HCEC 1CT (cell line): ENCODE measurements at places on chromosomes 3 and 15.

GRCh38 chr15:53389271-53390037 lies 370.0 kb downstream of the WDR72 start:
- DNase-seq: no peak

DNA sequence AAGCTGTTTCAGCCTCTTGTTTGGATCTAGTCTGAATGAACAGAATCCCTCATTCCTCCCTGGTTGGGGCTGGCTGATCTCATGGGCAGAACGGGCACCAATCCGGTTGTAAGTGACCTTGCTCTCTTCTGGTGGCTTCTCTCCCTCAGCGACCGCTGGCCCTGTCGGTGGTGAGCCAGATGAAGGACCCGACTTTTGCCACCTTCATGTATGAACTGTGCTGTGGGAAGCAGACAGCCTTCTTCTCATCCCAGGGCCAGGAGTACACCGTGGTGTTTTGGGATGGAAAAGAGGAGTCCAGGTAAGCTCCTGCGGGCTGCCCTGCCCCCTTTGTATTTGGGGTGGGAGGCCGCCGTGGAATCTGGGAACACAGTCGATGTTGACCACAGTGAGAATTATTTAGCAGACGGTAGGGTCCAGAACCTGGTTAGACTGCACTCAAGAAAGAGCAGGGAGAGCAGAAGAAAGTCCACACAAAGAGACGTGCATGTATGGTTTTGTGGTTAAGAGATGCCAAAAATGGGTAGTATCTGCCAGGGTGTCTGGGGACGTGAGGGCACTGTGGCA lies 138.8 kb downstream of the LRRK1 start:
- DNase-seq: no peak

DNA sequence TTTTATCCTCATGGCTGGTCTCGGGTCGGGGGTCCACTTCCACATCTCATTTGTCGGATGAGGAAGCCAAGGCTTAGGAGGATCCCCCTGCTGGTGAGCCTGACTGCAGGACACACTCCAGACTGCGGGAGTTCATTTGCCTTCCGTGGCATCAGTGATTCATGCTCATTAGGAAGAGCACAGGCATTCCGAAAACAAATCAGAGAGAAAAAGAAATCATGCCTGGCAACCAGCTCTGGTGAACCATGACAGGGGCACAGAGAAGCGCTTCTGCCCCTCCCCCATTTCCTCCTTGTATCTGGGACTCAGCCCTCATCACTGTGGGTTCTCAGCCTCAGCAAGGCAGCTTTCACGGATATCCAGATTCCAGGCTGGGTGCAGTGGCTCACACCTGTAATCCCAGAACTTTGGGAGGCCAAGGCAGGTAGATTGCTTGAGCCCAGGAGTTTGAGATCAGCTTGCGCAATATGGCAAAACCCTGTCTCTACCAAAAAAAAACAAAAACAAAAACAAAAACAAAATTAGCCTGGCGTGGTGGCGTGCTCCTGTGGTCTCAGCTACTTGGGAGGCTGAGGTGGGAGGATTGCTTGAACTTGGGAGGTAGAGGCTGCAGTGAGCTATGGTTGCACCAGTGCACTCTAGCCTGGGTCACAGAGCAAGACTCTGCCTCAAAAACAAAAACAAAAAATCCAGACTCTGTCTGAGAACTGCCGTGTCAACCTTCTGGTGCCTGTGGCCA lies 28.4 kb downstream of the IRAK2 start:
- peak; percentile 90 for DNase-seq

GRCh38 chr3:2061360-2061759 lies 37.3 kb upstream of the CNTN4 start:
- no peak for DNase-seq

GRCh38 chr15:37652646-37653417 lies 281.6 kb upstream of the TMCO5A start:
- no peak for DNase-seq

- no peak for DNase-seq
Measured at GRCh38 chr3:109863701-109864100, 526.4 kb upstream of the DPPA4 start.

- no peak for DNase-seq
Measured at GRCh38 chr3:75218577-75218976, 445.6 kb upstream of the FRG2C start.

GRCh38 chr3:38826001-38826400 lies 10.0 kb upstream of the SCN10A start:
- no peak for DNase-seq

- no peak for DNase-seq
Measured at GRCh38 chr3:176275113-176275512, 922.2 kb downstream of the TBL1XR1 start.

DNA sequence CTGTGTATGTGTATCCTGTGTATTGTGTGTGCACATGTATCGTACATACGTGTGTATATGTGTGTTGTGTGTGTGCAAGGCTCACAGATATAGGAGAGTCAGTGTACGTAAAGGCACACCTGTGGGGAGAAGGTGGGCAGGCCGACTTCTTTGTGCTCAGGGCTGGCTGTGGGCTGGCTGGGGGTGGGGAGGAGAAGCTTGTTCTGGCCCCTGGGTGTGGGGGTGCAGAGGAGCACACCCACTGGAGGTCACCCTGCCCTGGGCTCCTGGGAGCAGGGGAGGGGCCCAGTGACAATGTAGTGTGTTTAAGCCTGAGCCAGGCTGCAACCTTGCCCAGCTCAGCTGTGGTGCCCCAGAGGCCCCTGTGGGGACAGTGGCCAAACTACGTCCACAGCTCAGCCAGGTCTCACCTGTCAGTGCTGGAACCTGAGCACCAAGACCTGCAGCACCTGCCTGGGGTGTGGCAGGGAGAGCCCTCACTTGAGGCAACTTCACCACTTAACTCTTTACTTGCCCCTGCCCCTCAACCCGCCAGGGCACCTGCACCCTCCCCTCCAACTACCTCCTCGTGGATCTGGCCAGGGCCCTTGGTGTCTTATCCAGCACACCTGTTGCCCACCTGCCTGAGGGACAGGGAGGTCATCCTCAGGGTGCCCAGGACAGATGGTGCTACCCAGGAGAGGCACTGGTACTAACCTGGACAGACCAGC lies 2.6 kb upstream of the HHATL start:
- no peak for DNase-seq

GRCh38 chr3:174531262-174531982 lies 327.7 kb upstream of the NAALADL2 start:
- no peak for DNase-seq

DNA sequence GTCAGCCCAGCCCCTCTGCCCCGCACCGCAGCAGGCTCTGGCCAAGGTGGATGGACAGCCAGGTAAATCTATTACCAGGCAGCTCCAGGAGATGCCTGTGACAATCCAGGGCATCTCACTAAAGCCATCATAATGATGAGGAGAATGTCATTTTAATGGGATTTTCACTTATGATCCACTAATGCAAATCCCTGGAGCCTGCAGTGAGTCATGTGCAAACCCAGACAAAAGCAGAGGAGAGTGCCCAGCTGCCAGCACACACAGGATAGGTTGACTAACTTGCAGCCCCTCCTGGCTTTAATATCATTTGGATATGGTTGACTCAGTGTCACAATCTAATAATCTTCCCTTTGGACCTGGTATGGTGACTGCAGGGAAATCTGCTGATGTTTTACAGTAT lies 206.9 kb upstream of the TRIM42 start:
- no peak for DNase-seq

DNA sequence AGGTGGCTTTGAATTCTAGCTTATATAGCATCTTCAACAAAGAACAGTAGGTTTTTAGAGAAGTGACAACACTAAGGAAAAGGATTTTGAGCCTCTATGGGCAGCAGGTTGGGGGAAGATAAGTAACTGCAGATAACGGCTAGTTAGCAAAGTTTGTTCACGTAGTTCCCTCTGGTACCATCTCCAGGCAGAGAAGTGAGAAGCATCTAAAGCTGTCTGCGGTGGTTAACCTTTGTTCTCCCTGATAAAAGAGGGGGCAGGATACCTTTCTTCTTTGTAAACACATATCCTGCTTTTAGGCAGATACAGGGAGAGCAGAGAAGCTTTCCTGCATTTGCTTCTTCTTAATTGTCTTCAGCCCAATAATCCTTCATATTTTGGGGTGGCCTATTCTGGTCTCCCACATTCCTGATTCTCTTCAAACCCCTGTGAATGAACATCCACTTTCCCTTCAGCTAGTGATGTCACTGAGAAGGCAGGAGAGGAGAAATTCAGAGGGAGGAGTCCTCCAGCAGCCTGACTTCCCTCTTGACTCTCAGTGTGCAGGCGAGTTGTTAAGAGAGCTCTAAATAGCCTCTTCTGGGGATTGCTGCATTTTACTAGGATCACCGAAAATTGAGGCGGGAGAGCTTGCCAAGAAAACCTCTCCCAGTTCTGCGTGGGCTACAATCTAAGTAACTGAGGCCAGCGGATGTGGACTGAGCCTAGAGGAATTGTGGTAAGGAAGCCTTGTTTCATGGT lies 393.7 kb upstream of the C2CD4B start:
- no peak for DNase-seq

GRCh38 chr15:29682781-29683180 lies 139.5 kb downstream of the TJP1 start:
- DNase-seq: no peak

DNA sequence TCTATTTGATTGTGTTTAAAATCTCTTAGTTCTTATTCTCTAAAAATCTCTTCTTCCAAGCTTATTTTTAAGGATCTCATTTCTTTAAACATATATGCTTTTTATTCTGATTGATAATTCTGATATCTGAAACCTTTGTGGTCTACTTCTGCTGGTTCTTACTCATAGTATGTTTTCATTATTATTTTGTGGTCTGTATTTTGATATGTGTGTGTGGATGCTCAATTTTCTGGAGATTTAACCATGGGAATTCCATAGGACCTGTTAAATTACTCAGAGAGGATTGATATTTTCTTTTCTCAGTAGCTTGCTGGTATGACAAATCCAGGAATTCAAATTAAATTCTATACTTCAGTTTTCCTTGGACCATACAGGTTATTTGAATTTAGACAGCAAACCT lies 14.7 kb upstream of the HHLA2 start:
- DNase-seq: no peak

DNA sequence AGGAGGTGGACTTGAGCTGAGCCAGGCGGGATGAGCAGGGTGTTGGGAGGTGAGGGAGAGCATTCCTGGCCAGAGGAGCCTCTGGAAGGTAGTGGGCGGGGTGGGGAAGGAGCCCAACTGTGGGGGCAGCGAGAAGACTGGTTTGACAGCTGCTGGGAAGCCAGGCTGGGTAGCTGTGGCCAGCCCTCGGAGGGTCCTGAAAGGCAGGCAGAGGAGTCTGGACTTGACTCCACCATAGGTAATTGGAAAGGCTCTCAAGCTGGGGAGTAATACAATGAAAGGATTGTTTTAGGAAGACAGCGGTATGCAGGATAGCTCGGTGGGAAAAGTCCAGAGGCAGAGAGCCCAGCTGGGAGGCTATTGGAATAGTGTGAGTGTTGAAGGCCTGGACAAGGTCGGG lies 17.2 kb downstream of the EPHB3 start:
- no peak for DNase-seq

DNA sequence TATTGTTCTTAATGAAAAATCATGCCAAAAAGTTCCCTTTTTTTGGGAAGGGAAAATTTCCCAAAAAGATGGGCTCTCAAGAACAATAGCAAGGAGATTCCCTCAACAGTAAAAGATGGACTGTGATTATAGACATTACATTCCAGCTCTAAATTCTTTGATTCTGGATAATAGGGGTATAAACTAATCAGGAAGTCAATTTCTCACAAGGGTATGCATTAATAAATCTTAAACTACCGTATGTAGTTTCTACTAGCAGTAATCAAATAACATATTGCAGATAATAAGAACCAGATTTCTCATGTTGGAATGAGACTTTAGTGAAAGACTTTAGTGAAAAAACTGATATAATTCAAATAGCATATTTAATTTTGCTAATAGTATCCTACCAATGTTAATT lies 144.8 kb upstream of the PTPRG start:
- DNase-seq: no peak

DNA sequence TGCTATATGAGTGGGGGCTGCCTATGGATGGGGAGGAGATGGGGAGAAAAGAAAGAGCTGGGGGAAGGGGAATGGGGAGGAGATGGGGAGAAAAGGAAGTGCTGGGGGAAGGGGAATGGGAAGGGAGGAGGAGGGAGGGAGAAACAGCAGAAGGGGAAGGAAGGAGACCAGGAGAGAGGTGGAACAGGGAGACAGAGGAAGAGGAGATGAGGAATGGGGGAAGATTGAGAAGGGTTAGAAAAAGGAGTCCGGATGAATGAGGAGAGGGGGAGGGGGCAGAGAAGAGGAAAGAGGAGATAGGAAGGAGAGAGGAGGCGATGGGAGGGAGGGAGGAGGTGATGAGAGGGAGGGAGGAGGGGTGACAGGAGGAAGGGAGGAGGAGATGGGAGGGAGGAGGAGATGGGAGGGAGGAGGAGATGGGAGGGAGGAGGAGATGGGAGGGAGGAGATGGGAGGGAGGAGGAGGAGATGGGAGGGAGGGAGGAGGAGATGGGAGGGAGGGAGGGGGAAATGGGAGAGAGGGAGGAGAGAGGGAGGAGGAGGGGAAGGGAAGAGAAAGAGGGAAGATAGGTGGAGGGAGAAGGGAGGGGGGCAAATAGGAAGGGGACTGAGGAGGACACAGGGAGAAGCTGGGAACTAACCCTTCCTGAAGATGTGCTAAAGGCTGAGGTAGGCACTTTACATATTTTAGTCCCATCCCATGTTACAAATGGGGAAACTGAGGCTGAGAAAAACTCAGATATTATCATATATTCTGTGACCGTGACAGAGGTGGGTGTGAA lies 6.6 kb upstream of the BCL2L10 start:
- DNase-seq: no peak

GRCh38 chr3:151625086-151625485 lies 108.6 kb upstream of the AADACL2 start:
- DNase-seq: no peak

- no peak for DNase-seq
Measured at GRCh38 chr3:66404197-66404596, 96.6 kb downstream of the LRIG1 start.

- DNase-seq: peak; percentile 31
Measured at GRCh38 chr15:37135225-37135624, 34.9 kb upstream of the MEIS2 start.

DNA sequence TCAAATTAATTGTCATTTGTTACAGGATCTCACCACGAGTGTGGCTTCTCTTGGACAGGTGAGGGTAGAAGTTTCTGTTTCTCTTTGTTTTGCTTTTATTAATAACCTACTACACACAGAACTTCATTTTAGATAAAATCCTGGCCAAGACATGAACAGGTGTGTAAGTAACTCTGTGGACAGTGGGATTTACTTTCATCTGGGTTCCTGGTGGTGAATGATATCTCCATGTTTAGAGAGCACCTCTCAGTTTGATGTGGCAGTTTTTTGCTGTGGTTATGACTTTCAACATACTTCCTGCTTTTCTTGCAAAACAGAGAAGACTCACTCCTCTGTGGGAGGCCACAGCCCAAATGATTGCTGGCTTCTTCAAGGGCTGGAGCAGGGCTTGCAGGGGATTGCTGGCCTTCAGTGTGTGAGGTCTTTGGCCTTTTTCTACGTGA lies 71.1 kb upstream of the XCR1 start:
- peak; percentile 93 for DNase-seq

GRCh38 chr3:5563537-5564277 lies 376.2 kb downstream of the EDEM1 start:
- no peak for DNase-seq

DNA sequence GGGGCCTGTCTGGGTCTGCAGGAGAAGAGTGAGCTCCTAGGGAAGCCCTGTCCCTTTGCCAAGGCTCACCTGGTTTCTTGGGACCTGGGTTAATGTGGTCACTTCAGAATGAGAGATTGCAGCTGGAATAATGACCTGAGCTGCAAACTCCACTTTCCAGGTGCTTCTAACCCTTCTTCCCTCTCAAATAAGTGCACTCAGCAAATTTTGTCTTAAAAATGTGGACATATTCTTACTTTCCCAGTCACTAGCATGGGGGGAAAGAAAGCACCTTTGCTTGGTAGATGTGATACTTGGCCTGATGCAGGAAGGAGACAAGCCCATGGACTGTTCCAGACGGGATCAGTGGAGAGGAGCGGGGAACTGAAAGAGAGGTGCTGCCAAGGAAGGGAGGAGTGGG lies 38.9 kb upstream of the CDCP1 start:
- no peak for DNase-seq
